ENCODE measurements at places on chromosomes 3 and 15.

DNA sequence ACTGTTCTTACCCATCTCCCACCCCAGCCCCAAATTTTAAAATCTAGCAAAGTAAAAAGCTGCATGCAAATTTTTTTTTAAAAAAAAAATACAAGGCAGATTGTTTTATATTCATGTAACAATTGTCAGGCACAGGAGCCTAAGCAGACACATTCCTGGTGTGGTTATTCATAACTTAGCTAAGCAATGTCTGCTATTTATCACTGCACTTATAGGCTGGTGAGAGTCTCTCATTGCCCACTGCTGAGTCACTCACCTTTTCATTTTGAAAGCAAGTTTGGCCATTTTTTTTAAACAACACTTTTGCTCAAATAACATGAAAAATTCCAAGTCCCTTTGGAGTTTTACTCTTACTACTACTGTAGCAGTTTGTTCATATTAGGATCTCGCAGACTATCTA is 413.9 kb downstream of the RBMS3 start:
- DNase-seq = no peak

DNA sequence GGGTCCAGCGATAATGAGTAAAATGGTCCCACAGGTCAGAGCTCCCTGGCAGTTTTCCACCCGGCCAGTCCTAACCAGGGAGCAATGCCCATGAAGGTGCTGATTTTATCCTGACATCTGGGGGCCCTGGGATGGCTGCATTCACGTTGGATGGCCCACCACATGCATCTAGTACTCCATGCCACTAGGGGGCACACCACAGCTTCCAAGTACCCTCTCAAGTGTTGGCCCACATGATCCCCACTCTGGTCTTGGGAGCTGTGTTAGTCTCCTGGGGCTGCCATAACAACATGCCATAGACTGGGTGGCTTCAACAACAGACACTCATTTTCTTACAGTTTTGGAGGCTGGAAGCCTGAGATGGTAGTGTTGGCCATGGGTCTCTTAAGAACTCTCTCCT is 225.5 kb downstream of the SLCO3A1 start:
- no peak for DNase-seq

DNA sequence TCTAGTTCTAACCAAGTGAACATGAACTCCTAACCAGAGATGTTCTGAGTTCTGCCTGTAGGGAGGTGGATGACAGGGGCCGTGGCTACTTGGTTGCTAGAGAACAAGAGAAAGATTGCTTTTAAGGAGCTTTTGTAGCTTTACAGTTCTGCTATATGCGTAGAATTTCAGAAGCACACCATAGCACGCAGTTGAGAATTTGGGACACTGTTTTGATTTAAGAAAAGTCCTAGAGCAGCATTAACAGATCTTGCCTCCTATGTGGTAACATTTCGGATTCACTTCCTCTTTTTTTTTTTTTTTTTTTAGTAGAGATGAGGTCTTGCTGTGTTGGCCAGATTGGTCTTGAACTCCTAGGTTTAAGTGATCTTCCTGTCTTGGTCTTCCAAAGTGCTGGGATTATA is 181.7 kb downstream of the TCF12 start:
- DNase-seq = no peak

GRCh38 chr3:102827386-102827785 is 392.6 kb downstream of the ZPLD1 start:
- no peak for DNase-seq

DNA sequence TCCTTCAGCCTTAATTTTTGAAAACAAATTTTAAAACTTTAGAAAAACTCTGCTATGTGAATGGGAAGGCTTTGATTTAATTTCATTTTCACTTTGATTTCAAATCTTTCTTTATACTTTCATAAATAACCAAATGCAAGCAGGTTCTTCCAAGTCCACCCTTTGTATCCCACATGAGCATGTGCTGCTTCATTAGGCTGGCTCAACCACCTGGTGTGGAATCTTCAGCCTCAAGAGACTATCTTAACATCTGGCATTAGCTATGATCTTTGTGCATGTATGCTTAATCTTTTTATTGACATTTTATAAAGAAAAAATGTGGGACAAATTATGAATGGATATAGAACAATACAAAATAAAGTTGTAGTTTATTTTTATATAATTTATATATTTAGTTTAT is 81.8 kb upstream of the MLF1 start:
- DNase-seq = no peak

DNA sequence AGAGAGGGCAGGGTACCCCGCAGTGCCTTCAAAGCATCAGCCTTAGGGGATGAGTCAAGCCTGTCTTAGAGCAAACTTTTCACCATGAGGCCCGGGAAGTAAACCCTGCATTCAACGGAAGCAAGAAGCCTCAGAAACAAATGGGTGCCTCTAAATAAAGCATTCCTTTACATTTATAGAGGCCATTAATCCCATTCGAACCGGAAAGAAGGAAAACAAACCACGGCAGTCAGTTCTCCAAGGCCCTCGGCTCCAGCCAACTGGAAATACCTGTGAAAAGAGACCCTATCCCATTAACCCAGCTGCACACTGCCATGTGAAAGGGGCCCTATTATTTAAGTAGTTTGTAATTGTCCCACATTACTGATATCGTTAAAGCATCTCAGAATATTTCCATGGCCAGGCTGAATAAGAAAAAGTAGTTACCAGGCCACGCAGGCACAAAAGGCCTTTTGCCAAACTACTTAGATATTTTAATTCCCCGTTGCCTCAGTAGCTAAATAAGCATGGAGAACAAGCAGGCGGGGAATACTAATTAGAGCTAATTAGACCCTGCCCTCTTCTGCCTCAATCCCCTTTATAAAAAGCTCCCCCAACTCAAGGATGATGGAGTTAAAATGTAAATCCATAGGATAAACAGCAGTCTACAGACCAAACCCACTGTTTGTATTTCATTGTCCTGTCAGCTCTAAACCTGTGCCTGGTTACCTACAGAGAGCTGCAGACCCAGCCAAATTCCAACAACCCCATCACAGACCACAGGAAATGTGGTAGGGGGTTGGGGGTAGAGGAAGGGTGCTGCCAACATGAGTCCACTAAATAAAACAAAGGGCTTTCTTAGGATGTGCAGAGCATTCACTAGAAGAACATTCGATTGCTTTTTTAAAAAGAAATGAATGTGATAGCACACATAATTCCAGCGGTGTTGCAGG is 4.1 kb downstream of the ITGB5 start:
- DNase-seq = no peak

Data from sciatic nerve (tissue), 2 donors.